ENCODE measurements at places on chromosomes 7 and 10.

DNA sequence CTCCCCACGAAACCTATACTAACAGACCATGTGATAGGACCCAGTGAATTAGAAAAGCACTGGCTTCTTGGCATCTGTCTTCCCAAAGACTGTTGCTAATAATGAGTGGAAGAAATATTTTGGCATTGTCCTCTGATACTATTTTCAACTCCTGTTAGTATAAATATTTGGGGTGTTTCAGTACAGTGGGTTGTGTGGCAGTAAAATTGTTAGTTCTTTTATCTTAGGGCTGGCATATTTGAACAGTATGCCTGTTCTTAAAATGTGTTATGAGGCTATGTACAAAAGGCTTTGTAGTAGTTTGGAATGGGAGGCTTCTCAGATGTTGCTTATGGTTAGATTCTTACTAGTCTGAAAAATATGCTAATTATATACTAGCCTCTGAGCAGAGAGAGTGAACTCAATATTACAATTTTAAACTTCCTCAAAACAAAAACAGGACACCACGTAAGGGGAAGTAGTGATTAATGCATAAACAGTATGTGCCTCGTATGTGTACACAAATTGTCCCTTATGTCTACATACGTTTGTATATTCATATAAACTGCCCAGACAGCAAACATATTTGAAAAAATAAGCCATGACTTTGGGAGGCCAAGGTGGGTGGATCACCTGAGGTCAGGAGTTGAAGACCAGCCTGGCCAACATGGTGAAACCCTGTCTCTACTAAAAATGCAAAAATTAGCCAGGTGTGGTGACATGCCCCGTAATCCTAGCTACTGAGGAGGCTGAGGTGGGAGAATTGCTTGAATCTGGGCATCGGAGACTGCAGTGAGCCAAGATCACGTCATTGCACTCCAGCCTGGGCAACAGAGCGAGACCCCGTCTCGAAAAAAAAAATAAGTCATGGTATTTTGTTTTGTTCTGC, 115.4 kb downstream of the ARID5B start:
- no peak for DNase-seq

- no peak for DNase-seq
Measured at GRCh38 chr10:14414901-14415300, 84.2 kb upstream of the FRMD4A start.

DNA sequence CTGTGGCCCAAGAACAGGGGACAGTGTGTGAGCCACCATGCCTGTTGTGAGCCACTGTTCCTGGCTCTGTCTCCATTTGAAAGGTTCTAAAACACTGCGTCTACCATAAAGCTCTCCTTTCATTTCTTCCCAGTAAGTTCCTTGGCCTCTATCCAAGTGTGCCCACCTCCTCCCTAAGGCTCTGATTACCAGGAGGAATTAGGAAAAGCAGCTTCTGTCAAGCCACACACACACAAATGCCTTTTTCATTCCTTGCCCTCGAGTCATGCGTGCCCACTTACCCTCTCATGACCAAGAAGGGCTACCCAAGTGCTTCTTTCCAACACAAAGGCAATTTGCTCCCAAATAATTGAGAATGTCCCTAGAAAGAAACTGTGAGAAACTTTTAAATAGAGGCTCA, 70.8 kb upstream of the PARD3 start:
- no peak for DNase-seq

- no peak for DNase-seq
Measured at GRCh38 chr10:132662186-132662920, 123.6 kb downstream of the NKX6-2 start.

GRCh38 chr10:101569622-101570427, 18.2 kb downstream of the POLL start:
- DNase-seq, result peak; percentile 68

- DNase-seq, result peak; percentile 41
Measured at GRCh38 chr10:113454341-113455061, 98.4 kb upstream of the HABP2 start.

GRCh38 chr10:22710139-22710745, 4.1 kb downstream of the PIP4K2A start:
- no peak for DNase-seq

GRCh38 chr10:119517235-119518141, 25.0 kb downstream of the RGS10 start:
- peak; percentile 52 for DNase-seq

DNA sequence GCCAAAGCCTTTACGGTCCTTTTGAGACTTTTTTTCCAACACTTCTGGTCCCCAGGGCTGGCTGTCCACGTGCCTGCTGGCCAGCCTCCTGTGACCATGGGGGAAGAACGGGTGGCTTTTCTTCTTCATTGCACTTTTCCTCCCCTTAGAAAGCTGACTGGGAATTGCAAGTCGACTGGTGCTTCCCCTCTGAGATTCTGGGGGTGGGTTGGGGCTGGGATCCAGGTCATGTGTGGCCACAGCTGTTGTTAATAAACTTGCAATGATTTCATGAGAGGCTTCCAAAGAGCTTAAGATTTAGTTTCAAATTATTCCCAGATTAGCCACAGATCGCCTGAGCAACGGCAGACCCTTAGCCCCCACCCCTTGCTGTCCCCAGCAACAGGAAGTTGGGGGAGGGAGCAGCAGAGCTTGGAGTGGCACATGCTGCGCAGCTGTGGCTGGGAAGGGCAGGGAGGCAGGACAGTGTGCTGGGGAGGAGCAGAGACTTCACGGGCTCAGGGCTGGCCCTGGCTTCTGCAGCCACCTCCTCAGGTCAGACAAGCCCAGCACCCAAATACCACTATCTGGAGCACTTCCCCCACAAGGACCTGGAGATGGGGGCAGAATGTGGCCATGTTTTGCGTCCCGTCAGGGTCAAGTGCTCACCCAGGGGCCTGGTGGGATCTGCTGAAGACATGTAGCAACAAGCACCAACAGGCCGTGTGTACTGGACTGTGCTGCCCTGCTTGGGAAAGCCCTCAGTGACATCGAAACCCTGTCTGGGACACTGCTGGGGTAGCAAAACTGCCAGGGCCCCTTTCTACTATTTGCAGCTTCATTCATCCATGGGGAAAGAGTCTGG, 147.1 kb downstream of the RNF216 start:
- peak; percentile 61 for DNase-seq

DNA sequence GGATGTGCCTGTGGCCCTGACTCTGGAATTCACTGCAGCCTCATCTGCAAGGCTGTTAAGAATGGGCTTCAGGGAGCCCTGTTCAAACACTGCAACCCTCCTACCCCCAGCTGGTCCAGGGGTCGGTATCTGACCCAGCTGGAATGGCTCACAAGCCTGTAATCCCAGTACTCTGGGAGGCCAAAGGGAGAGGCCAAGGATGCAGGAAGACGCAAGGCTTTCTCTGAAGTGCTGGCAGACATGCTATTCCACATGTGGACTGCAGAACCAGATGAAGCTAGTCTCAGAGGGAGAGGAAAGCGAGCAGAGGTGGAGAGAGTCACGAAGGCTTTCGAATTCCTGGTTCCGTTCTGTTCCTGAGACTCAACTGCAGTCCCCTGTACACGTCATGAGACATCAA, 45.0 kb downstream of the ESYT2 start:
- DNase-seq, result no peak

- DNase-seq, result no peak
Measured at GRCh38 chr10:130741901-130742855, 569.3 kb downstream of the TCERG1L start.

- no peak for DNase-seq
Measured at GRCh38 chr10:122232769-122233168, 38.3 kb upstream of the BTBD16 start.

GRCh38 chr7:139374246-139374645, 14.6 kb downstream of the LUC7L2 start:
- DNase-seq, result no peak

DNA sequence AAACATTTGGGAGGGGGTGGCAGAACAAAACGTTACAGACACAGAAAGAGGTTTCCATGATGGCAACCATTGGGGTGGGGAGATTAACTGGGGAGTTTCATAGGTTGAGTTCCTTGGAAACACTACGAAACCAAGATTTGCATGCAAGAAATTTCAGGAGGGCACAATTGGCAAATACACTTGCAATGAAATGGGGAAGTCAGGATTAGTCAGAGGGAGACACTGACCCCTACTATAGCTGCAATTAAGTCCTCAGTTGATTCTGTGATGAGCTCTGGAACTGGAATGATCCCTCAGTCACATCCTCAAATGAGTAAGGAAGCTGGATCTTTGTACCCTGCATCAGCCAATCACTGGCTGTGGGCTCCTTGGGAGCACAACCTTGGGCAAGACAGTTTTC, 22.1 kb downstream of the CPEB3 start:
- no peak for DNase-seq

- no peak for DNase-seq
Measured at GRCh38 chr10:94138391-94138790, 144.7 kb downstream of the PLCE1 start.

DNA sequence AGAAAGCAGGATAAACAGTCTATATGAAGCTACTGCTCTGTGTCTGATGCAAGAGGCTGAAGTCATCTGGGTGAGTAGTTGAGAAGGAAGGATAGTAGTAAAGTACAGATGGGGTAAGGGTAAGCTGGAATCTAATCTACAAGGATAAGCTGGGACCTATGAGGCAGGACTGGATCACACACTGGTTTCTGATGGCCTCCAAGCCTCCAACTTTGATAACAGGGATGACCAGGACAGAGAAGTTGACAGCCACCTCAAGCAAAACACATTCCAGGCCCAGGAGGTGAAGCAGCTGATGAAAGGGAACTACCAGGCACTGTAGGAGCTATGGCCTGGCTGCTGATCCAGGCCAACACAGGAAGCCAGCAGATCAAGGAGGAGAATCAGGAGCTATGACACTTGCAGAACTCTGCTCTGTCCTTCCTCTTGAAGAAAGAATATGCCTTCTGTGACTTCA, 278.1 kb upstream of the TMEM229A start:
- DNase-seq, result no peak

GRCh38 chr7:25662841-25663800, 434.8 kb upstream of the NPVF start:
- peak; percentile 55 for DNase-seq

DNA sequence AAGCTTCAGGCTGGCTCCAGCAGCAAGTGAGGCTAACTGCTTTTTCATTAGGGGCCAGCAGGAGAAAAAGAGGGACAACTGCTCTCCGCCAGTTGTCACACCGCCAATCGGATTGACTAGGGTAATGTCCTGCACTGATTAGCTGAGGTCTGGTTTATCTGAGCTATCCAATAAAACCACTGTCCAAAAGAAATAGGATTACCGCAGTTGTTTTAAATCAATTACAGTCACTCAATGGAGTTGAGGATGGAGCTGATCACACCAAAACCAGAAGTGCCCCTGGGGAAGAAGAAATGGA, 351.4 kb upstream of the NPVF start:
- DNase-seq, result no peak

GRCh38 chr7:105680505-105681187, 99.4 kb upstream of the EFCAB10 start:
- DNase-seq, result no peak

- no peak for DNase-seq
Measured at GRCh38 chr7:83629117-83629880, 19.6 kb downstream of the SEMA3E start.

- DNase-seq, result peak; percentile 58
Measured at GRCh38 chr10:31602541-31603234, 283.7 kb downstream of the ZEB1 start.

GRCh38 chr7:141706239-141707064, 1.7 kb upstream of the WEE2 start:
- no peak for DNase-seq

GRCh38 chr7:28137463-28137862, 43.1 kb downstream of the JAZF1 start:
- no peak for DNase-seq

- DNase-seq, result no peak
Measured at GRCh38 chr10:132371641-132372081, 25.3 kb upstream of the PWWP2B start.

DNA sequence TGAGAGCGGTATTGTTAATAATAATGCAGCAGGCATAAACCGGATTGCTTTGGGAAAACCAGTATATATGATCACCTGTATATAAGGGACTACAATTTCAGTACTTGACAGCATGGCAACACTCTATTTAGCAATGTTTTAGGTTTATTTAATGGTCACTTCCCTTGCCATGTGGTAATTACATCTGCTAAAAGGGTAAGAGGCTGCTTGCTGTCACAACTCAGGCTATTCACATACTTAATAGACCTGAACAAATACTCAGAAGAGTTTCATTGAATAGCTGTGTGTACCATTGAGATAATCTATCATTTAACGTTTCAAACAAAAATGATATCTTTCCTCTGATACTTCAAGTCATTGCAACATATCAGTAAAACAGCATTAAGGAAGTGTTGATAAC, 90.1 kb downstream of the PCDH15 start:
- no peak for DNase-seq

DNA sequence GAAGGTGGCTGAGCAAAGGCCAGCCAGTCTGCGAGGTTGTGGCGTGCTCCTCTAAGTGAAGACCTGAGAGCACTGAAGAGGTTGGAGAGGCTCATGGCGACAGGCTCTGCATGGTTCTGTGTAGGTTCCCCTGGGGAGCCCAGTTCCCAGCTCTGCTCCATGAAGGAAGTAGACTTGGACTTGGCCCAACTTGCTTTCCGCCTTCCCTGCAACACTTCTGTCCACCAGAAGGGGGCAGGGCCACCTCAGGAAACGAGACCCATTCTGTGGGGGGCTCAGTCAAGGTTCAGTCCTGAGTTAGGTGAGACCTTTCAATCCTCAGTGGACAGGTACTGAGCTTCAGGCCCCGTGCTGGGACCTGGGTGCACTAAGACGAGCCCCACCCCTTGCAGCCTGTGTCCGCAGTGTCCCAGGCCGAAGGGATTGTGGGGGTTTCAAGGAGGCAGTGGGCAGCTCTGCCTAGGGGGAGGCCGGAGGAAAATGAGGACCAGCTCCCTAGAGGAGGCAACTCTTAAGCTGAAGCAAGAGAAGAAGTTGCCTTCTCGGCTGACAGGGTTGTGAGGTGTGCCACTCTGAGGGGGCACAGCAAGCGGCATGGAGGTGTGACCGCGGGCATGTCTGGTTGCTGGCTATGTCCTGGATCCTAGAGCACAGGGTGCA, 15.0 kb upstream of the PCBD1 start:
- DNase-seq, result no peak

DNA sequence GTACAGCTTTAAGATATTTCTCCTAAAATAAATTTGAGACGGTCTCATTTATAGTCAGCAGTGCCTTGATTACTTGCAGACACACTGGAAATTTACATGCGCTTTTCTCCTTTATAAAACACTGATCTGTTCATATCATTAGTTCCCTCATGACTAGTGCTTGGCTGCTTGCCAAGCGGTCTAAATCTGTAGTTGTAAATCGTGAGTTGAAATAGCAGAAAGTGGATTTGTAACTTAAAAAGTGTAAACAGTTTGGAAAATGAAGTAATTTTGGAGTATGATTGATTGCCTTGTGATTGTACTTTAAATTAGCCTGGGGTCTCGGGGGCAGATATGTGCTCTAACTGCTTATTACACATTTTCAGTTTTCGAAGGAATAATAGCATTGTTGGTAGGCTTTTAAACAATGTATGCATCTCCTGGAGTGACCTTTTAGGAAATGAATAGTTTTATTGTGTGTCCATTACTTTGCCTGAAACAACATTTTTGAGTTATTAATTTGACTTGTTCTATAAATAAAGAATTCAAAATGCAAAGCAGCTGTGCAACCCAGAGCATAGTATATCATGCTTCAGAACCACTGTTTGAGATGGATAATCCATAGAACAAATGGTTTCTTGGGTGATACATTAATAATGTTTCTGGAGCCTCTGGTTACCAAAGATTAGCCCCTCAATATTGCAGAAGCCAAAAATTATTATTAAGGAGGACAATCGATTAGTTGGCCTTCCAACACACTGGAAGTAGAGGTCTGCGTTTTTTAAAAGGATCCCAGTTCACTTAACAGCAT, 73.3 kb downstream of the ARID5B start:
- peak; percentile 51 for DNase-seq

Data from left colon (tissue), 2 donors.